H54 (cell line): ENCODE measurements at places on chromosomes 5 and 9.
A peak's percentile ranks its signal among the peaks of the same experiment; 100 is the strongest.

DNA sequence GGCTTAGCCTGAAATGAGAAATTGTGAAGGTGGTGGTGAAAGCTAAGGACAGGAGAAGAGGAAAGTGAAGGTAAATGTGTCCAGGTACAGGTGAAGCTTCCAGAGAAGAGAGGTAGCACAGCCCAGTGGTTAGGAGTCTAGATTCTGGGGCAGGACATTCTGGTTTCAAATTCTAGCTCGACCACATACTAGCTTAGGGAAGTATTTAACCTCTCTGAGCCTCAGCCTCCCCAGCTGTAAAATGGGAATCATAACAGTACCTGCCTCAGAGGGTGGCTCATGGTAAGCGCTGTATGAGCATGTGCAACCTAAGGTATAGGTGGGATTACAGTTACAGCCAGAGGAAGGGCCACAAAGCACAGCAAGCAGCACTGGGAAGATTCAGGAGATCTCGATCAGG, 55.2 kb downstream of the PCDH1 start:
- DNase-seq, result no peak

DNA sequence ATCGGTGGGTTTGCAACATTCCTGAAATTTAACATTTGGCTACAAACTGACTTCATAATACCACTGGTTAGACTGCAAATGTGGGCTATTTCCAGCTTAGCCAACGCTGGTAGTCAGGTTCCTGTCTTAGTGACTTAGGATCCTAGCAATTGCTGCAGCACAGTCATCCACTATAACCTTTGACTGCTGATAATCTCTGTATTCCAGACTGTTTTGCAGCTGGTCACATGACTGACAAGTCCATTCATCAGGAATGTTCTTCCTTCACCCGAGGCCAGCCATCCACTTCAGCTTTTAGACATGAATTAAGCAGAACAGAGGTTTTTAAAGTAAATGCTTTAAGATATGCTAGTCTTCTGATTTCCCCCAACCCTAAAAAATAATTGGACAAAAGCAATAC, 425.9 kb upstream of the MPDZ start:
- no peak for DNase-seq

DNA sequence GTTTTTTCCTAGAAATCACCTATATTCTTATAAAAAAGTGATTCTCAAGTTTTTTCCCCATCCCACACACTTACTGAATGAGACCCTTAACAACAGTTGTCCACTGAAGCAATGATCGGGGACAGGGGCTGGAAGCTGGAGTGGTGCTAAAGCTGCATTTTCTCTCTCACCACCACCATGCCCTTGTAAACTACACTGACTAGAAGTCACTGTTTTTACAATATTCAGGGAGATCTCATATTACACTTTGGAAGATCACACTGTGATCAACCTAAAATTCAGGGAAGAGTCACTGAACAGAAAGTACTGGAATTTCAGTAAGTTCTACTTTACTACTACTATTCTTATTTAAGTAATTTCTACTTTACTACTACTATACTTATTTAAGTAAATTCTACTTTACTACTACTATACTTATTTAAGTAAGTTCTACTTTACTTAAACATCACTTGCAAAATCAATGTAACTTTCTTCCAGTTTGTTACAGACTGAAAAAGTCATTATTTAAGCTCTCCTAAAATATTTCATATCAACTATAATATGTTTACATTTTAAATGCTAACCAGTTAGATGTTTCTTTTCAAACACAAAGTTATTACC, 164.3 kb downstream of the AGTPBP1 start:
- DNase-seq, result no peak

GRCh38 chr9:8384091-8384490, 584.5 kb upstream of the DMAC1 start:
- no peak for DNase-seq

DNA sequence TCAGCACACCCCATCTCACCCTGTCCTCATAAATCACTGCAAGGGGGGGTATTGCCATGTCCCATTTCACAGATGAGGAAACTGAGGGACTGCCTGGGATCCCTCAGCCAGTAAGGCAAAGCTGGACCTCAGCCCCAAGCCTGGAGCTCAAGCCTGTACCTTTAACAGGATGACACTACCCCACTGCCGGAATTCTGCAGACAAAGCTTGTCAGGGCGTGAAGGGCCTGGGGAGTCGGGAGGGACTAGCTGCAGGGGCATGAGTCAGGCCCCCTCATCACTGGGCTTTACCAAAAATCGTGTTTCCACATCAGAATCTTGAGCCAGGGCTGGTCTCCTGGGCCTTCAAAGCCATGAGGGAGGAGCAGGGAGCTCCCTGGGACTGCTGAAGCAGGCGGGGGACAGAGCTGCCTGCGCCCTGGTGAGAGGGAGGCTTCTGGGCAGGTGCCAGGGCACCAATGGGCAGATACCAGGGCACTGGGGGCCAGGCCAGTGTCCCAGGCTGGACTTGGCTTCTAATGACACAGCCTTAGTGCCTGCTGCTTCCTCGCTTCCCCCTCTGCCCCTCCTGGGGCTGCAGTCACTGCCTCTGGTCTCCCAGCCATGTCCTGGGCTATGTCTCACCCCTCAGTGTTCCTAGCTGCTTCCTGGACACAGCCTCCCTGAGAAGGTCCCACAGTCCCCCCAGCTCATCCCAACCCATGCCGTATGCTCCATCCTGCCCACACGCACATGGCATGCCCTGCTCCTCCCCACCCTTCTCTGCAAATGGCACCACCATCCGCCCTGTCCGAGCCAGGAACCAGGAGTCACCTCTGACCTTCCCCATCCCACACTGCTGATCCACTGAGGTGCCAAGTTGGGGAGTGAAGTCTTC, 80.7 kb downstream of the LMX1B start:
- no peak for DNase-seq

DNA sequence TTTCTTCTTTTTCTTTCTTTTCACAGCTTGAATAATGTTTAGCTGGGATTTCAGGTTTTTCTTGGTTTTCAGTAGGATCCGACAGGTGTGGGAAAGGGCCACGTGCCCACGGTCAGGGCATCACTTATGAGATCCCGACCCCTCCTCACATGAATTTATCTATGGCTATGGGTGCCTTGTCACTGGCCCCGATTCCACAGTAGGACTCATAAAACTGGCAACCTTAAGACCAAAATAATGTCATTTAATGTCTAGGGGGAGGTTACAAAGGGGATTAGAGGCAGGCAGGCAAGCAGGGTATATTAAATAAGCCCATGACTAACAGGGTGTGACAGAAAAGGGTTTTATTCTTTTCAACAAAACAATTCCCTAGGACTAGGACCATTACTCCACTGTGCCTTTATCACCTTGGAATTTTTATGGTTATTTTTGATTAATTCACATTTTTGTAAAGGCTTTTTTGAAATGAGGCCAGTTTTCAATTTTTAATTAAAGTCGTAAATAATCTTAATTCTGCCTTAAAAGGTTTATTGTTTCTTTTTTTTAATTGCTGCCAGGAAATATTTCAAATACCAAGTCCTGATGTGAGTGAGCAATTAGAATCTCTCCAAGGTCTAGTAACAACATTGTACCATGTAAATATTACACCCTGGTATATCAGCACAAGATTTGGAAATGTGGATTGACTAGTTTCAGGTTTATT, 370.4 kb downstream of the GLIS3 start:
- no peak for DNase-seq

DNA sequence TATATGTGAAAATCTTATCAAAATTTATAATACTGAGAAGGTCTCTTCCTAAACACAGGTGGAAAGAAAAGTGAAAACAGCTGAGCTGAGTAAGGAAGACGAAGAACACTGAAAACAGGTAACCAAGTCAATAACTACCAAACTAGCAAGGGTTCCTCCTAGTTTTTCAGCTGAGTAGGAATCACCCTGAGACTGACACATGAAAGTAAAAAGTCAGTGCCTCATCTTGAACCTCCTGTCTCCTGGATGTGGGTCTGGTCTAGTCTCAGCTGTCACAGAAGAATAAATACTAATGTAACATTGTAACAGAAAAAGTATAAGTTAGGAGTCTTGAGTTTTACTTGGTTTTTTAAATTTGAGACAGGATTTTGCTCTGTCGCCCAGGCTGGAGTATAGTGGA, 121.0 kb downstream of the MEF2C start:
- no peak for DNase-seq

DNA sequence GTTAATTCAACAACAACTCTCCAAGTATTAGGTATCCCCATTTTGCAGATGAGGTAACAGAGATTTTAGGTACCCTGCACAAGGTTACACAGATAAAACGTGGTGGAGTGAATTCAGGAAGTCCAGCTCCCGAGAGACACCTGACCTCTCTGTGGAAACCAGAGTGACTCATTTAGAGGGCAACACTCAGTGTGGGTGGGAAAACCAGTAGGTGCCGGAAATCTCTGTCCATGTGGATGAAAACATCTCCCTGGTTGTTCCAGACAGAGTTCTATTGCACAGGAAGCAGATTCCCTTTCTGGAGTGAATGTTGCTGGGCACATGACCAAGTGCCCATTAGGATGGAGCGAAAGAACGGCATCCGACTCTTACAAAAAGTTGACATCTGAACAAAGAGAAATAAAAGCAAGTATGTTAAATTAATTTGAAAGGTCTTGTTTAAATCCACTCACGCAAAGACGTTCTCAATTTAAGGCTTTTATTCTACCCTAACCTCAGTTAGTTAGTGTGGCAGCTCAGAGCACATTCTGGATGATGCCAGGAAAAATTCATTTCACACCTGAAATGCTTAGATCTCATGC, 391.9 kb upstream of the WWC1 start:
- DNase-seq, result peak; percentile 50

- no peak for DNase-seq
These were observed 58.6 kb downstream of the ENC1 start for GRCh38 chr5:74581988-74582365.

- no peak for DNase-seq
These were observed 208.1 kb upstream of the PIK3R1 start for GRCh38 chr5:68007451-68007850.

DNA sequence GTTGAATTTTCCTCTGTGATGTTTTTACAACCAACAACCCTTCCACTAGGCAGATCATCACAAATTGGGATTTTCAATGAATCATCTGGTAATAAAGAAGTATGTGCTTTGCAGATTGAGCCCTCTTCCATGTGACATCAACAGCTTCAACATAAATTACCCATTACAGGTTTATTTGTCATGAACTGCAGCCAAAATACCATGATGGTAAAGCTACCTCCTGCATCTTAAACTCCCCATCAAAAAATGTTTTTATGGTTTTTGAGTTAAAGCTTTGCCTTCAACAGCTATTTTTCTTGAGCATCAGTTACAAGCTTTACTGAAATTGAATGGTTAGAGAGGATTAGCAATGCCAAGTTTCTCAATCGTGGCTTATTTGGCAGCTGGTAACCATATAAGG, 211.4 kb upstream of the TUSC1 start:
- no peak for DNase-seq

GRCh38 chr9:18935541-18935940, 97.5 kb downstream of the SAXO1 start:
- DNase-seq, result no peak

- no peak for DNase-seq
These were observed 290.3 kb upstream of the SGCD start for GRCh38 chr5:156036640-156037039.

DNA sequence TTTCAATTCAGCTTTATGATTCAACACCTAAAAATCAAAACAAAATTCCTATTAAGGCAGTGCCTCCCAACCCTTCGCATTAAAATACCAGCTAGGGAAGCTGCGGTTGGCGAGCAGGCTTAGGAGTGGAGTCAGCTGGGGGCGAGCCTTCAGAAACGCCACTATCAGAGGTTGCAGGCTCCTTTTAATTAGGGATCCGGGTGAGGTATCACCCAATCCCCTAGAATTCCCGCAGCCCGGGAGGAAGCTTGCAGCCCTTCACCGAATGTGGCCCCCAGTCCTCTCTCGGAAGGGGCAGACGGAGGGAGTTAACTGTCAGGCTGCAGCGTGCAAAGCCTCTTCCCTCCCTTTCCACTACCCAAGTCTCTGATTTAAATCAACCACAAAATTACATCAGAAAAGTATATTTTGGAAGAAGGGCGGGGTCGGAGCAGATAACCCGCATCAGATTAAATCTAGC, 1.7 kb downstream of the STC2 start:
- DNase-seq, result peak; percentile 95

- DNase-seq, result no peak
These were observed 118.2 kb downstream of the SEC61B start for GRCh38 chr9:99340281-99340680.

- DNase-seq, result no peak
These were observed 6.2 kb downstream of the GAPT start for GRCh38 chr5:58497386-58497785.

DNA sequence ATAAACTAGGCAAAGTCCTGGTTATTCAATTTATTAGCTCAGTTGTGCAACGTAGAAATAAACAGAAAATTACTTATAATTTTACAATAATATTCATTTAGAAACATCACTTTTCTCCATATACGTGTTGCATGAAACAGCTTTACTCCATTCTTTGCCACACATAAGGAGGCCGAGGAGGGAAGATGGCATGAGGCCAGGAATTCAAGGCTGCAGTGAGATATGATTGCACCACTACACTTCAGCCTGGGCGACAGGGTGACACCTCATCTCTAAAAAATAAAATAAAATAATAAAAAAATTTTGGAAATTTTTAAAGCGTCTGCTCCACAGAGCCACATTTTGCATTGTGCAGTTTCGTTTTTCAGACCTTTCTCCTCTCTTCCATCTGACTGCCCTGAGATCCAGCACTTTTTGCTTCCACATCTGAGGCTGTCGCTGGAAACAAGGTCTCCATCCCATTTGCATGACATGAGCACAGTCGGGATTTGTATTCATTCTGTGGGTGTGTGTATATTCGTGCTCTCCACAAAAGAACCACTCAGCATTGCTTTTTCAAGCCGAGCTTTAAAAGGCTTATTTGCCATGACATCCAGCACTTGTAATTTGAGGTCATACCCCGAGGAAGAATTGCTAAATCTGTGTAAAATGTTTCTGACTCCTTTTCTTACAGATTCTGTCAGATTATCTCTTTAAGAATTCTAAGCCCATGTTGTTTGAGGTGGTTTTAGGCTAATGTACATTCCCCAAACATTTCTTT, 98.6 kb upstream of the MSX2 start:
- DNase-seq, result no peak

DNA sequence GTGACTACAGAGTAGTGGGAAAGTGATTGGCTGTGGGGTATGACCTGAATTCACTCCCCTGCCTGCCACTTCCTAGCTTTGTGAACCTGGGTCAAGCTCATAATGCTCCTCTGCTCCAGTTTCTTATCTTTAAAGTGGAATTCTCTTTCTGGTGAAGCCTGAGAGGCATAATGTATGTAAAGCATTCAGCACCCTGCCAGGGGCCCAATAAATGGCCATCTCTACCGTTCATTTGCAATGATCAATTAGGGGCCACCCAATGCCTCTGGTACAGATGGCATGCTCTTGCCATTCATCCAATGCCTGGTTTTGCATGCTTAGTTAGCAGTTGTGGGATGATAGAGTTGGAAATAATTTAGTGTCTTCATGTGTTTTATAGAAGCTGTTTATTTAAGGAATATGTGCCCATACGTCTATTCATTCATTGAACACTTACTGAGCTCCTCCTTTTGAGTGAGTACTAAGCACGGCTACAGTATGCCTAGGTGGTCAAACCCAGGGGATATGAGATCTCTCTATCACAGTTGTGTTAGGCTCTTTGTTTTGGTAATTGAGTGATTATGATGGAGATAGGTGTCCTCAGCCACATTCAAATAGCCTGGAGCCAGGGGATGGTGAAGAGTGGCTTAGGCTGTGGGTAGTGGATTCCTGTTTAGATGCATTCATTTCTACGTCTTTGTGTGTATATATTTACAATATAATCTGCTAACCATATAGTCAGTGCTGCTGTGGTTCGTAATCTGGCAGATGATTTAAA, 15.3 kb downstream of the ZNF462 start:
- no peak for DNase-seq

- peak; percentile 68 for DNase-seq
These were observed 1.8 kb downstream of the POU4F3 start for GRCh38 chr5:146340260-146341081.
